ENCODE measurements at places on chromosomes 2 and 18.
A peak's percentile ranks its signal among the peaks of the same experiment; 100 is the strongest.

DNA sequence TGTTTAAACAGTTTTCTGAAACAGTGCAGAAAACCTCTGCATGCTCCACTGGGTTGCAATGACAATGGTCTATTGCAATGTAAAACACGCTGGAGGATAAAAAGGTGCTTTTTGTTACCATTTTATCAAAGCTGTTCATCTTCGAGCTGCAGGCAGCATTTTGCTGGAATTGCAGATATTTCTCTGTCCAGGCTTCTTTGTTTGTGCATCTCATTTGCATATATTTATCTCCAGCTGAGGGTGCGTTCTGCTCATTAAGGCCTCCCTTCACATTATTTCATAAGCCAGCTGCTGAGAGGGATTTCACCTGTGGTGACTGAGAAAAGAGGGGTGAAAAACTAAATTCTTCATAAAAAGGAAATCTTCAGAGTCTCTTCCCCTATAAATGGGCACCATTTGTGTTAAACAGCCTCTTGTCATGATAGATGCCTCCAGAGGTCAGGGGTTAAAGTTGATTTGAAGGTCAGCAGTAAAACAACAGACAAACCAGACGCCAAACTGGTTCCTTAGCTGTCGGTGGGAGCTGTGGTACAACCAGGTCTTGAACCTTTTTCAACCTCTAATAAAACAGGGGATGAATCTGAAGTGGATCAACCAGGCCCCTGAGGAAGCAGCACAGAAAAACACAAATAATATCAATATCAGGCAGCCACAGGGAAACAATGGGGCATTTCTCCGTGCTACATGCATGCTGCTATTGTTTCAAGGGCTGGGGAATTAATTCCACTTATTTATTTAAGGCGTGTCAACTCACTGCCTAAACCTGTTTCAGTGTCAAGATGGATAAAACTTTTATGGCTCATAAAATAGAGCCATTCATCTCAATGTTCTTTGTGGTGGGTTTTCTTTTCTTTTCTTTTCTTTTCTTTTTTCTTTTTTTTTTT is 265.1 kb downstream of the MEIS1 start:
- peak; percentile 71 for DNase-seq

- no peak for DNase-seq
Measured at GRCh38 chr2:239241431-239241960, 159.3 kb downstream of the HDAC4 start.

GRCh38 chr2:99867770-99868169 is 274.6 kb downstream of the AFF3 start:
- no peak for DNase-seq

GRCh38 chr18:47944972-47945852 is 14.8 kb upstream of the SMAD2 start:
- no peak for DNase-seq

DNA sequence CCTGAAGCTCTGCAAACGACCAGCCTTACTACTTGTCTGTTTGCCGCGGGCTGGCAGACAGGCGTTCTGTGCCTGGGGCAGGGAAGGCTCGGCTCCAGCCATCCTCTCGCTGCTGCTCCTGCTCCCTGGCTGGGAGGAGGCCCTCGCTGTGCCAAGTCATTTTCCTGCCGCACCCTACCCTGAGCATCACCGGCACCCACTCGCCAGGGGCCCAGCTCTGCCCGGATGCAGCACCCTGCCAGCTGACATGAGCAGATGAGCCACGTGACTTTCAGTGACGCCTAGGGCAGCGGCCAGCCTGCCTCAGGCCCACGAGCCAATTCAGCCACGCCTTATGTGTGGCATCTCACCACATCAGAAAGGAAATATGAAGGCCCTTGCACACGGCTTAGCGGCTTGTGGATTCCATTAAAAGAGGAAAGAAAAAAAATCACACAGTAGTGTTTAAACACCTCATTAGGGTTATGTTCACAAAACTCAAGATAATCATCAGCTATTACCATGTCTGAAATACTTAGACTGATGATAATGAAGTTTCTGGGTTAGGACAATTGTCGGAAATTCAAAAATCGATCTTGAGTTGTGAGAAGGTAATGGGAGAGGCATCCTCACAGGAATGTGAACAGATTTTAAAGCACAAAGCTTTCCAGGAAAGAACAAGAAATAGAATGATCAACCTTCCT is 250.5 kb downstream of the TWIST2 start:
- DNase-seq: no peak

GRCh38 chr2:75560768-75561565 is at the start of gene EVA1A:
EVA1A (minus strand) TSS chr2:75560939; CDS start chr2:75518140, 42,799 bp downstream.
- peak; percentile 2 for DNase-seq

DNA sequence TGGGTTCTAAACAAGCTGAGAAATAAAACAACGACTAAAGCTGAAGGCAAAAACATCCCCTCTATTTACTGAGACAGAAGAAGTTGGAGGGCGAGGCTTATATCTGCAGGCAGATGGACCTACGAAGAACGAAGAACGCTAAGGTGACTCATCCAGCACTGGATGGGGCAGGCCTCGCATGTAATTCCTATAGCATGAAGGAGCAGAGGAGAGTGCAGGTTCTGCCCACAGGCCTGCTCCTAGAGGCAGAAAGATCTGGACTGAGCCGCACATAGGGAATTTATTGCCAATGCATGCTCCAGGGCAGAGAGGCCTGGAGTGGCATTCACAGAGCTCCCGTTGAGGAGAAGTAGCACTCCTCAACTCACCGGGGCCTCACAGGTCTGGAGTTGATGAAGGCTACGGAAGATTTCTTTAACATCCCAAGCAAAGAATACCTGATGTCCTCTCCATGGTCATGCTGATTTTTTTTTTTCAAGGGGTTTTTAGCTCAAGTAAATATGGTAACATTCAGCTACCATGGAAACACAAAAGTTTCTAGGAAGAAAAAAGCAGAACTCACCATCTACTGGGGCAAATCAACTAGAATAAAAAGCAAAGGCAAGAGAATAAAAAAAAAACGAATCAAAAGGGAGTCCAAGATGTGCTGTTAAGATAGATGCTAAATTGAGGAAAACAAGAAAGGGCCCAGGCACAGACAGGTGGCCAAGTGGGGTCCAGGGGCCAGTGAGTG is 10.4 kb upstream of the METTL21A start:
- DNase-seq: no peak

DNA sequence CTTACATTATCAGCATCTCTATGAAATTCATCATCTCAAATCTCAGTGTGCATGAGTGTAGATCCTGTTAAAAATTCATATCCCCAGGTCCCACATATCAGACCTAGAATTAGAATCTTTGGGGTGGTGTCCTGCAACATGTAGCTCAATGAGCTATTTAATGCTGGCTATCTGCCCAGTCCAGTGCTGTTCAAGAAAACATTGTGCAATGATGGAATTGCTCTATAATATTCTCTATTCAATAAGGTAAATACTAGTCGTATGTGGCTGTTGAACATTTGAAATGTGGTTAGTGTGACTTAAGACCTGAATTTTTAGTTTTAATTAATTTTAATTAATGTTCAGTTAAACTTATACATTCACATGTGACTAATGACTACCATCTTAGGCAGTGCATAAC is 127.4 kb downstream of the NOL4 start:
- peak; percentile 33 for DNase-seq

- peak; percentile 57 for DNase-seq
Measured at GRCh38 chr2:226791056-226791486, 8.5 kb downstream of the IRS1 start.

Data from NCI-H748 treated with DMSO at 0.1 percent for 48 hours (cell line).